ENCODE measurements at places on chromosomes 4 and X.

DNA sequence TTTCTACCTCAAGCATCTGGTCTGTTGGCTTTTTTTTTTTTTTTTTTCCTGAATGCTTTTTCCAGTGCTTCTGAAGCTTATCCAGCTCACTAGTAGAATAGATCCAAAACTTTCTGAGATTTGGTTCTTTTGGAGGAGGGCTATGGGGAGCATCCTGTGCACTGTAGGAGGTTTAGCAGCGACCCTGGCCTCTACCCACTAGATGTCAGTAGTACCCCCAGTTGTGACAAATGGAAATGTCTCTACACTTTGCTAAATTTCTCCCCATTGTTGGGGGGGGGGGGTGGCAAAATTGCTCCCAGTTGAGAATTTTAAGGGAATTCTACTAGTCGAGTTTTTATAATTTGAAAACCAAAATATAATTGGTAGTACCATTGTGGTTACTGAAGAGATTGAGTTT, 23.0 kb upstream of the PPA2 start:
- no peak for DNase-seq

DNA sequence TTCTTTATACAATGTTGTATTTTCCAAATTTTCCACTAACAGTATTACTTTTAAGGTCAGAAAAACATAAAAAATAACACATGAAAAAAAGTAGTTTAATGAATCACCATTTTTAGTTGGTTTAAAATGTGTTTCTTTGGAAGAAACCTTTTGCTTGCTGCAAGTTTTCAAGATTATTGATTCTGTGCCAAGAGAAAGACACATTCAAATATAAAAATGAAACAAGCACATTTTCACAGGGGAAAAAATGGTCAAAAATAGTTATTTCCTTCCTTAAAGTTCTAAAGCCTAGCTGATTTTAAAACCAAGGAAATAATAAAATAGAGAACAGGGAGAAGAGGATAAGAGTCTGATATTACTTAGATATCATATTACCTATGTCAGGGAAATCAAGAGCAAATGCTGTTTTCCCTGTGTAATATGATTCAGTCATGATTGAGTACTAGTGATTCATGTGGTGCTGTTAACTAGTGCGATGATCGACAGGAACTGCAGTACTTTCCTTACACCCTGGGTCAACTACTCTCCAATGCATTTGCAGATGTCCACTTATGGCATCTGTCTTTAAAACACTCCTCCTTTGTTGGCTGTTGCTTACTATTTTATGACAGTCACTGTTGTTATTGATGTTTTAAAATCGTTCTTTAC, 103.8 kb downstream of the CAMK2D start:
- no peak for DNase-seq

DNA sequence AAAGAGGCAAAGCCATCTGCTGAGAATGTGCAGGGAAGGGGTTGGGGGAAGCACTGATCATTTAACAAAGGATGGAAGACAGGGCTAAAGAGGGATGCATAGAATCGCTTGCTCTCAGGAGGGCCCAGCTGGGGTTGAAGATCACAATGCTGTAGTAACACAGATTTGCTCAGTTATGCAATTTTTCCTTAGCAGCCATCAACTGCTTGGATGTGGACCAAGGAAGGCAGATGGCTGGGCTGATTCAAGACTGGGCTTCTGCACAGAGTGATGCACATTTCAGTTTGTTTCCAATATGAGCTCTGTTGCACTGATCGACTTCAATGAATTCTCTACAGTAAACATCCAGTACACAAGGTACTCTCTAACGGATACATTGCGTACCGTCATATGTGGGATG, 127.8 kb upstream of the TBL1X start:
- no peak for DNase-seq

DNA sequence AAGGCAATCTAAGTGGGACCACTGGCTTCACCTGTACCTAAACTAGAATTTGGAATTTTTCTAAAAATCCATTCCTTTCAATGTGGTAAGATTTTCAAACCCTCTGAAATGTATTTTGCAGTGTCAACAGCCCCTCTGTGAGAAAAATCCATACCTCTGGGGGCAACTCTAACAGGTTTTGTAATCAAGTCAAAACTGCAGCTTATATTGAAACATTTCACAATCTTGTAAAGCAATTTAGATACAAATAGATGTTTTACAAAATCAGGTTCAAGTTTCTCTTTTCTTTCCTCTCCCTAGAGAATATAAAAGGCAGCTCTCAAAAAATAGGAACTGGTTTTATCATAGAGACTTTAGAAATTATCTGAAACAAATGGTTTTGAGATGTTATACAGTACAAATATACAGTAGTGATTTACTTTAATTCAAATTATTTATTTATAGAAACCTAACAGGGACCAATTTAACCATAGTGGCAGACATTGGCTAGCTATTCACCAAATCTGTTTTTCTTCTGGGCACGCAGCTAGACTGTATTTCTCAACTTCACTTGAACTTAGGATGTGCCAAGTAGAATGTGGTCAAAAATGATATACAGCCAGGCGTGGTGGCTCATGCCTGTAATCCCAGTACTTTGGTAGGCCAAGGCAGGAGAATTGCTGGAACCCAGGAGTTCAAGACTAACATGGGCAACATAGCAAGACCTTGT, 36.3 kb upstream of the SPINK2 start:
- DNase-seq: no peak

- no peak for DNase-seq
Observed at GRCh38 chrX:139762400-139763183, 54.6 kb upstream of the MCF2 start.

DNA sequence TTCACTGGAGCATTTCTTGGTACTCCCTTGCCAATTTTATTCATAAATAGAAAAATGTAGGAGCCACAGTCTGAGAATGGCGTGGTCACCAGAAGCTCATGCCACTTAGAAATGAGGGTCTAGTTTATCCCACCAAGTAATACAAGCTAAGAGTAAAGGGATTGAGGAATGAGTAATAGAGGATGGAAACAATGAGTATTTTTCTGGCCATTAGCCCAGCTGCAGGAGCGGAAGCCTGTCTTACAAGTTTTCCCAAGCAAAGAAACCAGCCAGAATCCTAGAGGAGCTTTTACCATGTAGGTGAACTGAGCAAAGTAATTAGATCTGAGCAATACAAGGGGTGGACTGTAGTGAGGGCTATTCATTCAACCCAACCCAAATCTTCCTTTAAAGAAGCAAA, 160.7 kb upstream of the NPY2R start:
- DNase-seq: no peak

GRCh38 chr4:180099957-180100356, 2143.2 kb upstream of the TENM3 start:
- DNase-seq: no peak

- DNase-seq: no peak
Observed at GRCh38 chr4:126976850-126977632, 655.7 kb upstream of the INTU start.

- peak; percentile 22 for DNase-seq
Observed at GRCh38 chrX:153884590-153884989, 1.4 kb downstream of the L1CAM start.

DNA sequence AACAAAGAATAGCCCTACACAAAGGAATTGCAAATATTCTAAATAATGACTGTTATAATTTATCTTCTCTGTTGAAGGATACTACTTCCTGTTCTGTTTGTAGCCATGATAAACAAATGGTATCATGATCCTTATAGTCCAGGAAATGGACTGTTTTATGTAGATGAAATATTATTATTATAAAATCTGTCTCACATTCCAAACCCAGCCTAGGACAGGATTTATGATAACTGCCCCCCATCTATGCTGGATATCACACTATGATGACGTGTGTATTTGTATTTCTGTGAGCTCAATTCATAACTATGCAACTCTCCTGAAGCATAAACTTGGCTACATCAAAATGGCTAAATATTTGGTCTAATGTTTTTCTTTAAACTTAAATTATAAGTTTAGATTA, 21.3 kb downstream of the DMD start:
- no peak for DNase-seq

DNA sequence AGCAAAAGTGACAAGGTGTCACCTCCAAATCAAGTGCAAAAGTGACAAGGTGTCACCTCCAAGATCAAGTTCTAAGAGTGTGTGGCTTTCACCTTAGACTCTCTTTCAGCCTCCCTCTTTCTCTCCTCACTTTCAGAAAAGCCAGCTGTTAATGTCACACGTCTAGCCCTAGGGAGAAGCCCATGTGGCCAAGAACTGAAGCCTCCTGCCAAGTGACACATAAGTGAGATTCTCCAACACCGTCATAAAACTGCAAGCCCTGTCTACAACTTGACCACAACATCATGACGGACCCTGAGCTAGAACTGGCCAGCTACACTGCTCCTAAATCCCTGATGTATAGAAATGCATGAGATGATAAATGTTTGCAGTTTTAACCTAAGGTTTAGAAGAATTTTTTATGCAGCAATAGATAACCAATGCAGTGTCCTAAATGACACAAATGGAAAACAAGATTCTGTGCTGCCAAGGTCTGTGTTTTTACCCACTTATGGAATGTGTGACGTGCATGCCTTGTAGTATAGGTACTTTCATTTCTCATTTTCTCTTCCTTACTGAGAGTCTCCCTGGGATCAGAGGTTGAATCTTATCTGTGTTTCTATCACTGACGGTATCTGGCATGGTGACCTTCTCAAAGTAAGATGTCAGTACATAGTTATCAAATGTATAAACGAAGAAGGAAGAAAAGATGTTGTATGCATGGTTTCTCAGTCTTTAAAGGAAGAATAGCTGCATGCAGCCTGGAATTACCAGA, 25.0 kb downstream of the NLGN4X start:
- DNase-seq: no peak

DNA sequence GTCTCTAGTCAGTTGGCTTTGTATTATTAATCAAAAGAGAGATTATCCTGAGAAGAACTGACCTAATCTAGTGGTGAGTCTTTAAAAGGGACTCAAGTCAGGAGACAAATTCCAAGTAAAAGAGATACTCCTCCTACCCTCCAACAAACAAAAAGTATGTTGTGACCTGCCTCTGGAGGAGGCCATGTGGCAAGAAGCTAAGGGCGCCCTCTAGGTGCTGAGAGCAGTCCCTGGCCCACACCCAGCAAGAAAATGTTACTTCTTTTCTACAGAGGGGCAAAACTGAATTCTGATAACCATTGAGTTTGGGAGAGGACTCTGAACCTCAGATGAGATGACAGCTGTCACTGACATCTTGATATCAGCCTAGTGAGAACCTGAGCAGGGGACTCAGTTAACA, 953.6 kb upstream of the AGA start:
- no peak for DNase-seq

DNA sequence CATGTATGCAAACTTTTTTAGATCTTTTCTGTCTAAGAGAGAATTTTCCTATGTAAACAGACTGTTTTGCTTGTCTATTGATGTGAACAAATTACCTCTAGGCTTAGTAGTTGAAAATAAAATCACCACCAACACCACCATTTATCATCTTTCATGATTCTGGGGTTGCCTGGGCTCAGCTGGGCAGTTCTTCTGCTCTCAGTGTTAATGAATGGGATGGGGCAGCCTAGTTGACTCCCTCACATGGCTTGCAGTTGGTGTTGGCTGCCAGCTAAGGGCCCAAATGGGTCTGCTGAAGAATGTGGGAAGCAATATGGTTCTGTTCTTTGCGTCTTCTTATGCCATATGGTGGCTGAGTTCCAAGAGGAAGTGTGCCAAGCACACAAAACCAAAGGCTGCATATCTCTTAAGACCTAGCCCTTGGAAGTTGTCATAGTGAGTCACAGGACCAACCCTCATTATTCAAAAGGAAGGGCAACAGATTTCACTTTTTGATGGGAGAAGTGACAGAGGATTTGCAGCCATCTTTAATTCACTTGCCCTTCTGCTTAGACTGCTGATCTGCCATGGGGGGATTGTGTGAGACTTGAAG, 17.9 kb downstream of the REELD1 start:
- peak; percentile 58 for DNase-seq

GRCh38 chrX:115260330-115260729, 26.4 kb upstream of the LRCH2 start:
- peak; percentile 3 for DNase-seq

GRCh38 chrX:133267621-133268020, 49.5 kb upstream of the TFDP3 start:
- DNase-seq: no peak

- DNase-seq: peak; percentile 25
Observed at GRCh38 chrX:40278340-40279090, 180.8 kb upstream of the BCOR start.

- DNase-seq: no peak
Observed at GRCh38 chr4:24690436-24690835, 104.9 kb upstream of the SOD3 start.

- DNase-seq: no peak
Observed at GRCh38 chrX:129404670-129405008, 118.7 kb downstream of the SMARCA1 start.

GRCh38 chr4:183450108-183450507, 5.7 kb downstream of the CDKN2AIP start:
- DNase-seq: no peak

DNA sequence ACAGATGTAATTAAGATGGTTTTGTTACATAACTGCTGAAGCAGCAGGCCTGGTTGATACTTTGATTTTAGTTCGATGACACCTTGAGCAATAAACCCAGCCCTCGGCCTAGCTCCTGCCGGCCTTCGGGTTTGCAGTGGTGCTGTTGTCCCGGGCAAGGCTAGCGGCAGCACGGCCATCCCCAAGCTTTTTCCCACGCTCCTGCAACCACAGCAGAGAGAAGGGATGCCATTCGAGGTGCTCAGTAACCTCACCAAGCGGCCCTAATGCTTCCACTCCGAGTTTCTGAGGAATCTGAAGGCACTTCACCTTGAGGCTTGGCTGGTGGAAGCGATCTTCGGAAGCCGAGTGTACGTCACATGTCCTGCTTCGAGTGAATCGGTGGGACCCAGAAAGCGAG, 182.1 kb downstream of the NAF1 start:
- DNase-seq: no peak

DNA sequence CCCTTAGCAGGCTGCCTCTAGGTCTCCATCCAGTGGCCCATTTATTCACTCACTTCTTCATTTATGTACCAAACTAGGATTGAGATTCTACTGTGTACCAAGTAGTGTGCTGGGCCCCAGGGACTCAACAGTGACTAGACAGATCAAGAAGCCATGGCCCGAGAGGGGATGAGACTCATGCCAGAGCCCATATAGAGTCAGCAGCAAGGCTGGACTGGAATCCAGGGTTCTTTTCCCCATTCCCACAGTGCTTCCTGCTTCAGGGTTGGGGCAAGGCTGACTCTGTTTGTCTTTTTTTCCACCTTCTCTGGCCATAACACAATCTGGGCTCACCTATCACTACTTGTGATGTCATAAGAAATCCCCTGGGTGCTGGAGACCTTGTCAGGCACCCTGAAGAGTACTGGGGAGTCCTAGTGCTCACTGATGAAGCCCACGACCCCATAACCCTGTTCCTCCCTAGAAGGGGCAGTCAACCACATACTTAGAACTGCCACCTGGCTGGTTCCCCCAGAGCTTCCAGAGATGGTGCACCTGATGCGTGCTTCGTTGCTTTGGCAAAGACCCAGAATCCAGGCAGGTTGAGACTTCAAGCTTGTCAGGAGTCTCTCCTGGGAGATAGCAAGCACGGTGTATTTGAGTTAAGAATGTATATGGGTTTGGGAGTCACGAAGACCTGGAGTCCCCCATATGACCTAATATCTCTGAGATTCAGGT, 6.2 kb downstream of the RTL5 start:
- DNase-seq: no peak

Data from A172 (cell line).